ENCODE measurements at places on chromosomes 3 and 15.

- no peak for DNase-seq
Measured at GRCh38 chr3:60504827-60505457, 746.3 kb downstream of the FHIT start.

DNA sequence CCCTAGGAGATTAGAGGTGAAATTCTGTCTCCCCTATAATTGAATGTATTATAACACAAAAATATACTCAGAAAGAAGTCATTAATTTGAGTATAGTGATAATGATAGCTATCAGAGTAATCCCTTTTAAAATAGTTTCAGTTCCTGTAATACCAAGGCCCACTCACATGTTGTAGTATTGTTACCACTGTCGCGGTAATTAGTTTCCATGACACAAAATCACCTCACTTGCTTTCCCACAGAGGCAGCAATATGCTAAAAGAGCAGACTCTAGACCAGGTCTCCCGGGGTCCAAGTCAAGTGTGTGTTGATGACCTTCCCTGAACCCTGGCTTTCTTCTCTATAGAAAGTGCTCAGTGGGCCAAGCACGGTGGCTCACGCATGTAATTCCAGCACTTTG, 39.5 kb upstream of the NSMCE3 start:
- no peak for DNase-seq

DNA sequence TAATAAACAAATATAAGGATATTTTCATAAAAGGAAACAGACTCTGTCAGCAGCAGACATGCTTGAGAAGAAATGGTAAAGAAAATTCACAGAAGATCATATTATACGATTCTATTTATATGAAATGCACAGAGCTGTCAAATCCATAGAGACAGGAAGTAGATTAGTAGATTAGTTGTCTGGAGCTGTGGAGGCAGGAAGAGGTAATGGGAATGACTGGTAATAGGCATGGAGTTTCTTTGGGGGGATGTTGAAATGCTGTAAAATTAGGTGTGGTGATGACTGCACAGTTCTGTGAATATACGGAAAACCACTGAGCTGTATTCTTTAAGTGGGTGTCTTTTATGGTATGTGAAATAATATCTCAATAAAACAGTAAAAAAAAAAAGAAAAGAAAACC, 35.3 kb downstream of the CEP152 start:
- DNase-seq = no peak

DNA sequence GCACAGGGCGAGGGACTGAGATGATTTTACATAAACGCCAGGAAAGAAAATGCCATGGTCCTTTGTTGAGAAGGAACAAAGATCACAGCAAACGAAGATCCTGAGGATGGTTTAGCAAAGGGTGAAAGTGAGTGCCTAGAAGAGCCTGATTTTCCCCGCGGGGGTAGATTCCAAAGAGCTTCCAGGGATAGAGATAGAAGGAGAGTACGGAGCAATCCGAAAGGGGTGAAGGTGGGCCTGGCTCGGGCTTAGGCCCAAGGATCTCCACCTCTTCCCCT, 977 bp downstream of the CDC25A start:
- DNase-seq = no peak

DNA sequence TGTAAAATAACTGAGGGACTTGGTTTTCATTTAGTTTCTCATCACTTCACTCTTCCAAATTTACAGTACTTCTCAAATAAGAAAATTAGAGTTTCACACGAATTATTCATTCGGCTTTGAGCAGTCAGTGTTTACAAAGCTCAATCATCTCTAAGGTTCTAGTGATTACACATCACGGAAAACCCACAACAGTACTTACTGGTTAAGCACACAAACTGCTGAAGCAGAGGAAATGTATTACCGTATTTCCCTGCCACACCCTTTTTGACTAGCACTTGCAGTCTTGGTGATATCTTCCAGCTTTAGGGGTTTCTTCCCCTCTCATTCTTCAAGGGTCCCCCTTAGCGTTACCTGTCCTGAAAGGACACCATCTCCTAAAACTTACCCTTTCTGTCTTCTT, 164.8 kb upstream of the CDIN1 start:
- no peak for DNase-seq

DNA sequence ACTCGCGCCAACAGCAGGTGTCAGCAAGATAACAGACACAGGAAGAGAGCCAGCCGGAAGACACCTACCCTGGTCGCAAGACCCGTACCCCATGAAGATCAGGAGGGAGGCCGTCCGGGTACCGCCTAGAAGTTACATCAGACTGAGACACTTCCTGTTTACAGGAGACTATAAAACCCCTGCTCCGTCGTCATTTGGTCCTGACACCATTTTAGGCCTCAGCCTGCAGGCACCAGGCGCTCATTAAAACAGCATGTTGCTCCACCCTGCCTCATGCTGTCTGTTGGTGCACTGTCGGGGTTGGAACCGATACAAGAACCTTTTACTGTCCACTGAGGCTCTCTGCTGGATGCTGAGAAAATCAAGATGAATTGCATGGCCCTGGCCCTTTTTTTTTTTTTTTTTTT, 15.6 kb upstream of the PRTG start:
- DNase-seq = no peak

DNA sequence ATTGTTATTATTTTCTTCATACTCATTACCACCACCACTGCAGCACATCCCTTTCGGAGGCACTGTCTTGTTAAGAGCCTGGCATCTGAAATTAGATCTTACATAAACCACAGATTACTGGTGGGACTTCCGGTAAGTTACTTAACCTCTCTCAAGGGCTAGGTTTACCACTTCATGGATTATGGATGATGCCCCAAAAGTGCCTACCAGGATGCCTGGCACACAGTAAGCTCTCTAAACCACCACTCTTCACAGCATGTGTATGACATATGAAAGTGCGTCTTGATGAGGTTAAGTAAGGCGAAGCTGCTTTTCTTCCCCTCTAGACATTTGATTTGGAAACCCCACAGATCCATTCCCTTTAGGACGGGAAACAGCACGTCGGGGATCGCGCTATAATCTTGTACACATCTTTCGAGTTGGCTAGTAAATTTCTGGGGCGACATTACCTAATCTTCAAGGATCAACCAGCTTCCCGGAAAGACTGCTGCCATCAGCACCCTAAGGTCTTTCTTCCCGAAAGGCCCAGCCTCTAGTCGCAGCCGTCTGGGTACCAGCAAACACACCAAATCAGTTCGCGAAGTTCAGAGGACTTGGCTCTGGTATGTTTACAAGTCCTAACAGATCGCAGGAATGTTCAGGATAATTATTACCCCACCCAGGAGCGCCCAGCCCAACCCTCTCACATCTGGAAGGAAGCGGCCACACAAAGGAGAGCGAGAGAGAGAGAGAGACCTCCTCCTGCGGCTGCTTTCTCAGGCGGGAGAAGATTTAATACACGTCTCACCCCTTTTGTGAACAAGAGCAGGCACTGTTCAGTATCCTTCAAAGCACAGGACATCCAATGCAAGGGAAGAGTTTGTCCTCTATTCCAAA, 155.1 kb upstream of the FRMD4B start:
- no peak for DNase-seq

DNA sequence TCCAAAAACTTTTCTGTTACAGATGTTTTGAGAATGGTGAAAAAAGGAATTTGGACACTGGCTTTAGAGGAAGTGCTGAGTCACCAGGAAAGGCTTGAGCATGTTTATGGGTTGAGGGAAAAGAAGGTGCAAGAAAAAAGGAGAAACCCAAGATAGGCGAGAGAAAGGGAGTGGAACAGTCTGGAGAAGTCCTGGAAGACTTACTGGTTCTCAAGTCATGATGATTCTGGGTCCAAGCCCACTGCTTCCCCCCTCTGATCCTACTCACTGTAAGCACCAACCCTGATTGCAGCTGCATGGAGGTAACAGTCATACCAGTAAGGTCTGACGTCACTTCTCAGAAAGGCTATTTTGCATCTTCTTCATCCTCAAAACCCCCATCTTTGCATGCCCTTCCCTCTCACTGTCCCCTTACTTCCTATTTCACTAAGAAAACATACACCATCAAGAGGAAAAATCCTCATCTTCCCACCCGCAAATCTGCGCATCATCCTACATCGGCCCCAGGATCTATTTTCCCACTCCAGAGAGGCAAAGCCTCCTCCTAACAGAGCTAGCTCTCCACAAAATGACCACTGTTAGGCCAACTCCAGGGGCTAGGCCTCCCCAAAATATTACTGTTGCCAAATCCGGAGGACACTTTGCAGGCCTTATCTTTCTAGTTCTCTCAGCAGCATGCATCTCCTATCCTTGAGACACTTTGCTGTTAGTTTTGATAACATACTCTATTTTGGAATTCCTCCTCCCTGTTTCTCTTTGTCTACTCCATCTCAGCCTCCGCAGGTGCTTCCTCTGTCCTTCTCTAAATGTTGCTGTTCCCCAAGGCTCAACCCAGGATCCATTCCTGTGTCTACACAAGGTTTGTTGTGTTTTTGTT, 3.2 kb upstream of the ATP13A3 start:
- DNase-seq = no peak

- no peak for DNase-seq
Measured at GRCh38 chr3:119557877-119558269, 1.5 kb downstream of the CD80 start.

DNA sequence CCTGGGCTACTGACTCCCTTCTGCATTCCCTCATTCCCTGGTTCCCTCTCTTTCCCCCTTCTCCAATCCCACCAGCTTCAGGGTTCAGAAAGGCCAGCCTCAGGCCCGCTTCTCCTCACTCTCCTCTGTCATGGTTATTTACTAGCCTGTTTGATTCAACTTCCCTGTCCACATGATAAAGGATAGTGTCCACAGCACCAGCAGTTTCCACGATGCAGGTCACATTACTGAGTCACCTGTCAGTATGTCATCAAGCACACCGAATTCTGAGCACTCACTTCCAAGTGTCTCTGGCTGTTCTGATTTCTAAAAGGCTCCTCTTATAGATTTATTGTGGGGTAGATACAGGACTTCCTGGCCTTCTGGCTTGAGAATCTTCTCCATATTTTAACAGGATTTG, 96.6 kb upstream of the CTNNB1 start:
- DNase-seq = no peak

- DNase-seq = no peak
Measured at GRCh38 chr15:31758126-31758525, 272.2 kb upstream of the CHRNA7 start.

- DNase-seq = no peak
Measured at GRCh38 chr3:4302747-4303146, 422 bp upstream of the SETMAR start.

GRCh38 chr3:168336276-168336675, 240.6 kb upstream of the GOLIM4 start:
- DNase-seq = no peak

- DNase-seq = no peak
Measured at GRCh38 chr3:42593635-42594034, 3.0 kb downstream of the SS18L2 start.

DNA sequence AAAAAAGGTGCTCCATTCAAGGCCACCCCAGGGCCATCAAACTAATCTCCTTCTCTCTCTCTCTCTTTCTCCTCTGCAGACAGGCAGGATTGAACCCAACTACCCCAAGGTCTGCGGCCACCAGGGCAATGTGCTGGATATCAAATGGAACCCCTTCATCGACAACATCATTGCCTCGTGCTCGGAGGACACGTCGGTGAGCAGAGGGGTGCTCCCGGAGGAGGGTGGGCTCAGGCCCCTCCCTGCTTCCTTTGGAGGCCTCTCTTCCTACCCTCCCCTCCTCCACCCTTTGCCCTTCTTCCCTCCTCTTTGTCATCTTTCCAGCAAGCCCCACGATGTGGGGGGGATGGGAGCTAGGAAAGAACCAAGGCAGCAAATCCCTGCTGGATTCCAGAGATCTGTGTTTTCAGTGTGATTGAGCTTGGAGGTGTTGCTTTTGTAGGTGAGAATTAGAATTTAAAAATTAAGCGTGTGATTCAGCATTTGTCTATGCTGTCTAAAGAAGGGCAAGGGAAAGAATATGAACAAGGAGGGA, 116.3 kb downstream of the CORO2B start:
- DNase-seq = no peak

GRCh38 chr15:34109797-34110663, 8.1 kb downstream of the PGBD4 start:
- no peak for DNase-seq

DNA sequence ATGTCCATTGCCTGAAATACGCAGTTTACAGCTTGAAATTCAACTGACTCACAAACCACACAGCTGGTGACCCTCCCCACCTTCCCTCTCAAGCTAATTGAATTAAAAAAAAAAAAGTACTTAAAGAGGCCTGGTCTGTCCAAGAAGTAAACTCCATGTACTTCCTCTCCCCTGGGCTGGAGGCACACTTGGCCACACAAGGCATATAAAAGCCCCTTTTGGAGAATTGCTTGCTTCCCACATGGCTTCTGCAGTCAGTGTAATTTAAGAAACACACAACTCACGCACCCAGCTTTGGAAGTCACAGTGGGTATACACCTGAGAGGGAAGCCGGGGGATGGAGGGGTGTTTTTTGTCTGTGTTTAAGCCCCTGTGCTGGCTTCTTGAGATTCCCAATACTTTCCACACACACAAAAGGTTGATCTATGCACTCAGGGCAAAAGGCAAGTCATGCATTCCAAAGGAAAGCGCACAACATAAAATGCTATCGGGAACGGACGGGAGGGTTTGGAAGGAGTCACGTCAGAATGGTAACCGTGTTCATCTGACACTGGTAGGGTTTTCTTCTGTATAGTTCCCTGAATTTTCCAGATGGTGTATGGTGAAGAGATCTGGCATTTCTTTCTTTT, 106.6 kb upstream of the ALDH1A3 start:
- DNase-seq = no peak

DNA sequence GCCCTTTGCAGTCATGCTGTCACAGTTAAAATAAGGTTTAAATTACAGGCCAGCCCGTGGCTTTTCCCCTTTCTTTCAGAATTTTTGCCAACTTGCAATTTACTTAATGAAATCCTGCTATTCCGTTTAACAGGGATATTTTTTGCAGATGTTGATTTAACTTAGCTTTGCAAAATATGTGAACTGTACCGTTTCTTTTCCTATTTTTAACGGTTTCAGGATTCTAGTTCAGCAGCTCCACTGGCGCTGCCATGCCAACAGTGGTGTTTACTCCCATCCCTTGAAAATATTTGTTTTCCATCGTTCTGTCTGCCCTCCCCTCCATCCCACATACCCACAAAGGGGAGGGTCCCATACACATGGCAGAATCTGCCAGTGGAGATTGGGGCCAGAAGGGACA, 54.3 kb downstream of the SMAD6 start:
- no peak for DNase-seq

GRCh38 chr3:58417075-58417474, 16.6 kb downstream of the PDHB start:
- DNase-seq = no peak

DNA sequence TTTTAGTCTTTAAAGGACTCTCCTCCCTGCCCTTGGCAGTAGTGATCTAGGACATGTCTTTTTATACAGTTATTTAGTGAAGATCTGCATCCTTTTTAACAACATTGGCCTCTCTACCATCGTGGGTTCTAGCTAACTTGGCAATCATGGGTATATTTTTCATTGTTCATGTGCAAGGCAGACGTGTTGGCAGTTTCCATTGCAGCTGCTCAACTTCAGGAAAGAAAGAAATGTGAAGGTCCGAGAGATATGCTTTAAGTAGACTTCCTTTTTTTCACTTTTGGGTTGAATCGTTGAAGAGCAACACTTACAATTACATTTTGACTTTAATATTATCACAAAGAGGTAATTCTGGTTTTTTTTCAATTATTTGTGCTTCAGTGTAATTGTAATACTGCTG, 172.6 kb downstream of the SATB1 start:
- DNase-seq = no peak

All from stimulated activated CD4-positive, alpha-beta T cell treated with anti-CD3 and anti-CD28 coated beads, Interleukin-15, amount 100 ng/mL, for 1 hour (primary cell).